Upper lobe of left lung (tissue), 6 donors: ENCODE measurements at places on chromosomes 4 and X. TPM values are rescaled to one million over a fixed set of nuclear protein-coding genes. Genes with fewer than 3 reads are reported as not detected.

DNA sequence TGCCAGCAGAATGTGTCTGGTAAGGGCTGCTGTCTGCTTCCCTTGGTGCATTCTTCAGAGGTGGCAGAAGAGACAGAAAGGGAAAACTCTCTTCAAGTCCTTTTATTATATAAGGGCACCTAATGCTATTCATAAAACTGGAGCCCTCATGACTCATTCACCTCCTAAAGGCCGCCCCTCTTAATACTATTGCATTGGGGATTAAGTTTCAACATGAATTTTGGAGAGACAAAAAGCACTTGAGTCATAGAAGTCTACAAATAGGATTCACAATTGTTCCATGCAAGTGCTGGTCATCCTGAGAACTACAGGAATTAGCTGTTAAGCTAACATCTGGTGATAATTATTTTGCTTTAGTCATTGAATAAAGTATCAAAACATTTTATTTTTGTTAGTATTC lies 349.5 kb downstream of the HS3ST1 start:
- no peaks in the 10 kb centered on the region for H3K4me1 ChIP-seq
- no peaks in the 10 kb centered on the region for H3K36me3 ChIP-seq
- no peak overlapping the region for H3K4me3 ChIP-seq
- no peak for DNase-seq

- H3K27me3 ChIP-seq: no peaks in the 10 kb centered on the region
- no peak for DNase-seq
- H3K36me3 ChIP-seq: no peaks in the 10 kb centered on the region
- no peak overlapping the region for H3K27ac ChIP-seq
- H3K4me3 ChIP-seq: no peak overlapping the region
- H3K4me1 ChIP-seq: no peaks in the 10 kb centered on the region
Observed at GRCh38 chr4:7254736-7255487, 62.6 kb downstream of the SORCS2 start.

The UGT2B11 gene
- not detected for total RNA-seq

DNA sequence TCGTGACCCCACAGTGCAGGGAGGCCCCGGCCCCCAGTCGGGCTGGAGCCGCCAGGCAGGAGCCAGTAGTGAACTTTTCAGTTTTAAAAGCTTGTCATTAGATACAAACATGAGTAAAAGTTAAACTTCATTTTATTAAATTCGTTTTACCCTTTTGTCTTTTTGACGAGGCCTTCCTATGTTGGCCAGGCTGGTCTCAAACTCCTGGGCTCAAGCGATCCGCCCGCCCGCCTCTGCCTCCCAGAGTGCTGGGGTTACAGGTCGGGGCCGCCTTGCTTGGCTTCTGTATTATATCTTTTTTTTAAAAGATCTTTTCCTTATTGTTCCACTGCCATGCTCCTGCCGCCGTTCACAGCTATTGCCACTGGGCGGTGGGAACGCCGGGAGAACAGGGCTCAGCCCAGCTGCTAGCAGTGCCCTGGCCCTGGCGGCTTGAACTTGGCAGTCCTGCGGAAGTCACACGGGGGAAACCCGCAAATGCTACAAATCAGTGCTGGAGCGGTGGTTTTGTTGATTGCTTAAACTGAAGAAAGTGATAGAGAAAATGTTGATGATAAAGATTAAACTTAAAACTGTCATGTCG lies 968 bp upstream of the NELFA start:
- H3K4me1 ChIP-seq: peaks cover 24% of the 10 kb centered on the region
- peak; percentile 71 for DNase-seq
- H3K27me3 ChIP-seq: no peaks in the 10 kb centered on the region
- H3K27ac ChIP-seq: peak overlapping the region; percentile 91
- peak overlapping the region; percentile 98 for H3K4me3 ChIP-seq

DNA sequence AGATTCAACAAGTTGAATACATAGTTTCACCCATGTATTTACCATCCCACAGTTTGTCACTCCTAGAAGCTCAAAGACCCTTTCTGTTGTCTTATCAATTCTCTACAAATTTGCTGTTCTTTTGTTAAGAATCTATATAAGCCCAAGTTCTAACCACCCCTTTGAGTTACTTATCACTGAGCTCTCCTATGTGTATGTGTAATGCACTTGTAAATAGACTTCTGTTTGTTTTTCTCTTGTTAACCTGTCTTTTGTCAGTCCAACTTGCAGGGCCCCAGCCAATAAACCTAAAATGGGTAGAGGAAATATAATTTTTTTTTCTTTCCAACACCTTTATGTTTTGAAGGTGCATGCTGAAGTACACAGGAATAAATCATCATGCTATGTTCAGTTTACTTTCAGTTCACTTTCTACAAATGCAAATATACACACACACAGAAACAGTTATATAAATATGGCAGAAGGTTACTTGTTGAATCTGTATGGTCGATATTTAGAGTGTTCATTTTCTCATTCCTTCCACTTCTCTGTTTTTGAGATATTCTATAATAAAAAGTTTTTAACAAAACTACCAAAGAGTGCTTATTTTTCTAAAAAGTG lies 22.3 kb upstream of the CLOCK start:
- H3K27ac ChIP-seq: no peak overlapping the region
- no peak overlapping the region for H3K4me3 ChIP-seq
- H3K36me3 ChIP-seq: no peaks in the 10 kb centered on the region

GRCh38 chrX:85378461-85378860 lies 1.0 kb downstream of the POF1B start:
- no peaks in the 10 kb centered on the region for H3K4me1 ChIP-seq
- no peaks in the 10 kb centered on the region for H3K27me3 ChIP-seq
- DNase-seq: no peak
- H3K36me3 ChIP-seq: no peaks in the 10 kb centered on the region

The IL1RAPL1 gene
- total RNA-seq: 0.33 TPM

DNA sequence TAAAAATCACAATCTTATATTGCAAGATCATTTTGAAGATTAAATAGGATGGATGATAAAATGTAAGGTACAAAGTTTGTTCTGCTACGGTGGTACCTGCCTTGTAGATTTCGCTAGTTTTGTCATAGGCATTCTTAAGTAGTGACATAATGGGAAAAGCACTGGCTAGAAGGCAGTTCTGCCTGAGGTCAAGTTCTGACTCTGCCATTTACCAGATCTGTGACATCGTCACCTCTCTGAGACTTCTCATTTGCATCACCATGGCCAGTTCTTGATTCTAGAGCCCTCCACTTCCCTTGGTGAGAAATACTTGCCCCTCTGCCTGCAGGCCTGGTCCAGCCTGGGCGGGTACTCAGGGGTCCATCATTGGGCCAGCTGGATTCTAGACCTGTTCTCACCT lies 85.2 kb downstream of the HS3ST1 start:
- DNase-seq: no peak
- H3K36me3 ChIP-seq: no peaks in the 10 kb centered on the region
- H3K4me3 ChIP-seq: no peak overlapping the region
- H3K4me1 ChIP-seq: no peaks in the 10 kb centered on the region
- no peak overlapping the region for H3K27ac ChIP-seq
- H3K27me3 ChIP-seq: no peaks in the 10 kb centered on the region

- H3K4me1 ChIP-seq: no peaks in the 10 kb centered on the region
- no peaks in the 10 kb centered on the region for H3K36me3 ChIP-seq
- no peaks in the 10 kb centered on the region for H3K27me3 ChIP-seq
- H3K4me3 ChIP-seq: no peak overlapping the region
Observed at GRCh38 chr4:161254375-161254774, 909.4 kb downstream of the FSTL5 start.

DNA sequence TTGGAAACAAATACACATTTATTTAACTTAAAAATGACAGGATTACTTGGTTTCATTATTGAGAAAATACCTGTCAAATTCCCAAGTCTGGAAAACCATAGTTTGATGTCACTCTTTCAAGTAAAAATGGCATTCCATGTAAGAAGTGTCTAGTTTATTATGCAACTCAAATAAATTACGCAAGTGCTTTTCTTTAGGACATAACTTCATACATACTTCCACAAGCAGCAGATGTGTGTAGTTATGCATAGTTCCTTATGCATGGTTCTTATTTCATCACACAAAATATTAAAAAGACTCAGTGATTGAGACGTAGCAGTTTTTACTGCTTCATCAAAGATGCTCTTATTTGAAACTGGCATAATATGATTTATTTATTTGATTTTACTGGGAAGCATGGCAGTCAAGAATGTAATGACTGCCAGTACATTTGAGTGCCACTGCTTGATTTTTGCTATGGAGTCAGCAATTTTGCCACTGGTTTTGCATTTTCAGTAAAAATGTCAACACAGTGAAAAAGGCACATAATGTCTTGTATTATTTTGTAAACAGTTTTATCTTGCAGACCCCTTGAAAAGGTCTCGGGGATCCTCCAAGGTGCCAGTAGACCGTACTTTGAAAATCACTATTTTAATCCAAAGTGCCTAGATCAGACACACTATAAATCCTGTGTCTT lies 62.1 kb downstream of the CLCN3 start:
- no peak for DNase-seq
- H3K4me3 ChIP-seq: no peak overlapping the region
- peaks cover 20% of the 10 kb centered on the region for H3K36me3 ChIP-seq
- no peak overlapping the region for H3K27ac ChIP-seq
- H3K27me3 ChIP-seq: no peaks in the 10 kb centered on the region
- no peaks in the 10 kb centered on the region for H3K4me1 ChIP-seq

GRCh38 chr4:120816296-120816965 lies 106.1 kb downstream of the PRDM5 start:
- H3K4me1 ChIP-seq: no peaks in the 10 kb centered on the region
- peak overlapping the region; percentile 13 for H3K4me3 ChIP-seq
- DNase-seq: no peak
- H3K36me3 ChIP-seq: no peaks in the 10 kb centered on the region
- no peaks in the 10 kb centered on the region for H3K27me3 ChIP-seq

GRCh38 chrX:119492463-119492862 lies 24.2 kb downstream of the SLC25A5 start:
- H3K27ac ChIP-seq: no peak overlapping the region
- no peak for DNase-seq
- H3K27me3 ChIP-seq: no peaks in the 10 kb centered on the region

DNA sequence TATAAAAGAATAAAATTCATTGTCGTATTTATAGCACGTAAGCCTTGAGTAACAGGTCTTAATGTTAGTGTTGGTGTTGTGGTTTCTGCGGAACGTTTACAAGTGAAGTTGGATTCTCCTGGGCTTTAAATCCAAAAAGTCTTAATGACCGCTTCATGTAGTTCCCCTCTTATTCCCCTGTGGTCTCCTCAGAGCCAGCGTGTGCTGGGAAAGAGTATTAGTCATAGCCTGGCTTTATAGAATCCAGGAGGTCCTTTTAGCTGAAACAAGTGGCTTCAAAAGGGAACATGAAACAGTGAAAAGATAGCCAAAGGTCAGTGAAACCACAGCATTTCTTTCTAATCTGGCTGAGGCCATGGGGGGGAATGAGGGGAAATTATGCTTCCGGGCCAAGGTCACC lies 79.1 kb downstream of the CLCN4 start:
- no peaks in the 10 kb centered on the region for H3K27me3 ChIP-seq
- H3K4me3 ChIP-seq: no peak overlapping the region
- DNase-seq: no peak
- H3K27ac ChIP-seq: no peak overlapping the region
- peaks cover 3% of the 10 kb centered on the region for H3K36me3 ChIP-seq
- H3K4me1 ChIP-seq: no peaks in the 10 kb centered on the region

The ENPEP gene
- 4.8 TPM for total RNA-seq

GRCh38 chr4:88722276-88722780 lies 24.7 kb upstream of the NAP1L5 start:
- peaks cover 4% of the 10 kb centered on the region for H3K36me3 ChIP-seq
- H3K4me3 ChIP-seq: no peak overlapping the region
- H3K27me3 ChIP-seq: no peaks in the 10 kb centered on the region
- H3K4me1 ChIP-seq: peaks cover 5% of the 10 kb centered on the region
- DNase-seq: no peak

DNA sequence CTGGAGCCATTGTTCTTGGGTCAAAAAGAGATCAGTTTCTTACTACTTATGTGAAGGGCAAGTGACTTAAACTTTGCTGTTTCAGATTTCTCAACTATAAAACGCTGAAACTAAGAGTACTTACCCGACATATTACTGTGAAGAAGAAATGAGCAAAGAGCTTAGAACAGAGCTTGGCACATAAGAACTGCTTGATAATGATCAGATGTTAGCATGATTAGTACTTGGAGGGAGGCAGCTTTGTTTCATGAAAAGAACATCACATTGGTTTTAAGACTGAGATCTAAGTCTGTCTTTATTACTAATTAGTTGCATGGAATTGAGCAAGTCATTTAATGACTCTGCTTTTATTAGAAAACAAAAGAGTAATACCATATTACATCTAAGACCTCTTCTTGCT lies 169.1 kb downstream of the ARHGAP24 start:
- no peak overlapping the region for H3K27ac ChIP-seq
- H3K36me3 ChIP-seq: no peaks in the 10 kb centered on the region
- no peaks in the 10 kb centered on the region for H3K4me1 ChIP-seq
- DNase-seq: no peak
- H3K4me3 ChIP-seq: no peak overlapping the region

GRCh38 chr4:90542216-90542615 lies 415.0 kb downstream of the CCSER1 start:
- H3K4me1 ChIP-seq: no peaks in the 10 kb centered on the region
- no peak for DNase-seq
- no peaks in the 10 kb centered on the region for H3K36me3 ChIP-seq
- H3K4me3 ChIP-seq: no peak overlapping the region
- no peak overlapping the region for H3K27ac ChIP-seq

The ANOS1 gene
- total RNA-seq: 63.8 TPM

- peak overlapping the region; percentile 83 for H3K4me3 ChIP-seq
- peaks cover 37% of the 10 kb centered on the region for H3K4me1 ChIP-seq
- no peaks in the 10 kb centered on the region for H3K27me3 ChIP-seq
- no peaks in the 10 kb centered on the region for H3K36me3 ChIP-seq
Observed at GRCh38 chr4:80070880-80071603, 2.0 kb downstream of the ANTXR2 start.

GRCh38 chr4:117577686-117578311 lies 456.5 kb upstream of the NDST3 start:
- no peak for DNase-seq
- no peak overlapping the region for H3K27ac ChIP-seq
- H3K4me3 ChIP-seq: no peak overlapping the region
- no peaks in the 10 kb centered on the region for H3K36me3 ChIP-seq
- H3K27me3 ChIP-seq: no peaks in the 10 kb centered on the region

The CXCL5 gene
- 2.1 TPM for total RNA-seq

GRCh38 chr4:144294211-144294610 lies 153.7 kb upstream of the GYPA start:
- H3K4me3 ChIP-seq: no peak overlapping the region
- H3K4me1 ChIP-seq: no peaks in the 10 kb centered on the region
- H3K27me3 ChIP-seq: no peaks in the 10 kb centered on the region
- no peaks in the 10 kb centered on the region for H3K36me3 ChIP-seq

The POLN gene
- 3.1 TPM for total RNA-seq
